ENCODE measurements at places on chromosomes 5 and 9.

GRCh38 chr5:38595132-38595745, 38.8 kb upstream of the LIFR start:
- no peak for DNase-seq

DNA sequence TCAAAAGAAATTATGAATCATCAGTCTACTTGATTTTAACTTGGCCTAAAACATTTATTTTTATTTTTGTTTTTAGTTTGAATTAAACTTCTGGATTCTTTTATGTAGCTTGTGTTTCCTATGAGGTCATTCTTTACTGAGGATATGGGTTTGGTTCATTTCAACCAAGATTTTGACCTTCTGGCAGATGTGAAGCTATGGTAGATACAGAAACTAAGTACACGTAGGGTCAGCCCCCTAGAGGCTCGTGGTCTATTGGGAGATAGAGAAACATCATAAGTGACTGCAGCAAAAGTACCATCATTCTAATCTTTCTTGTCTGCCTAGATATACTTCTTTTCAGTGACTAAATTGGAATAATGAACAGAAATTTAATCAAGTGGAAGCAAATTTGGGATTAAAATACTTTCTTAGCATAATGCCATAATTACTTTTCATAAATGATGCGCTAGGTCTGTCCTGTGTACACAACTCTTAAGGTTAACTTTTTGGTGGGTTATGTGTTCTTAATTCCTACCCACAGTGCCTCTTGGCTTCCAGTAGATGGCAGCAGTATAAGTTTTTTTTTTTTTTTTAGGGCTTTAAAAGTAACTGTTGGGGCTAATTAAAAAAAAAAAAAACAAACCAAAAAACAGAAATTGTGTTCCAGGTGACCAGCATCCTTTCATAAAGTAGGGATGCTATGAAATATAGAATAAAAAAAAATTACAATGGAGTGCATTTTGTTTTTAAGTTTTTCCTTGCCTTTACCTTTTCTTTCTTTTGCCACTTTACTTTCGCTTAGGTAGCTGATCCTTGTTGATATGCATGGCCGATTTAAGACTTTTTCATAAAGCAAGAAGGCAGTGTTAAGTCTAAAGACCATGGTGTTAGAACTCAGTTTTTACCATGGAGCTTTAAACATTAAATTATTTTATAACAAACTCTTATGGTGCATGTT, 49.9 kb downstream of the LRRTM2 start:
- peak; percentile 52 for DNase-seq

- peak; percentile 59 for DNase-seq
Observed at GRCh38 chr5:177458912-177459350, 12.3 kb downstream of the PRR7 start.

GRCh38 chr5:17019324-17019723, 83.2 kb upstream of the MYO10 start:
- no peak for DNase-seq

GRCh38 chr5:113389116-113389515, 45.7 kb downstream of the TSSK1B start:
- no peak for DNase-seq

- DNase-seq, result no peak
Observed at GRCh38 chr5:124343451-124343867, 403.0 kb downstream of the ZNF608 start.

- DNase-seq, result no peak
Observed at GRCh38 chr9:107989544-107989943, 500.0 kb upstream of the KLF4 start.

DNA sequence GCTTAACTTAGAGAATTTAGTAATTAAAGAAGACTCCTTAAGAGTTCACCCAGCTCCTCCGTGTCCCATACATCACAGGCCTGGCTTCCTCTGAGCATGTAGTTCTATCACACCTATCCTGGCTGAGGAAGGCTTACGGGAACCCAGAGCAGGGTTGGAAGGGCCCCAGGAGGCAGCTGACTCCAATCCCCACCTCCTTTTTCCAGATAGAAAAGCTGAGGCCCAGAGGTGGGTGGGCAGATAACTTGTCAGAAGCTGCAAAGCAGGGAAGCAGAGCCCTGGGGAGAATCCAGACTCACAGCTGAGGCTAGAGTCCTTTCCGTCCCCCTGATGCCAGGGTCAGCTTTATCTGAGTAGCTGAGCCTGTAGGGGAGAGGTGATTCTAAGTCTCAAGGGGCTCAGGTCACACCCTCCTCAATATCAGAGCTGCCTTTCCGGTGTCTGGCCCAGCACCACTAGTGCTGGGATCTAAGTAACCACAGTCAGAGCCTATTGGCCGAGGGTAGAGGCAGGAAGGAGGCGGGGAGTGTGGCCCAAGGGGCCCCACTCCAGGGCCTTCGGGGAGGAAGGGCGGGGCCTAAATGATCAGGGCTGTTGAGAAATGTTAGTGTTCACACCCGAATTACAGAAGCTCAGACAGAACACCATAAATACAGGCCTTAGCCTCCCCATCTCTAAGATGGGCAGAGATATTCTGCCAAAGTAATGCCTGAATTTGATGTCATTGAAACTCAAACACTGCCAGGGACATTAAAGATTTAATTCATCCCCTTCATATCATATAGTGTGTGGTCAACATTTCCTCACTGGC, 9.9 kb downstream of the CCDC69 start:
- DNase-seq, result no peak

DNA sequence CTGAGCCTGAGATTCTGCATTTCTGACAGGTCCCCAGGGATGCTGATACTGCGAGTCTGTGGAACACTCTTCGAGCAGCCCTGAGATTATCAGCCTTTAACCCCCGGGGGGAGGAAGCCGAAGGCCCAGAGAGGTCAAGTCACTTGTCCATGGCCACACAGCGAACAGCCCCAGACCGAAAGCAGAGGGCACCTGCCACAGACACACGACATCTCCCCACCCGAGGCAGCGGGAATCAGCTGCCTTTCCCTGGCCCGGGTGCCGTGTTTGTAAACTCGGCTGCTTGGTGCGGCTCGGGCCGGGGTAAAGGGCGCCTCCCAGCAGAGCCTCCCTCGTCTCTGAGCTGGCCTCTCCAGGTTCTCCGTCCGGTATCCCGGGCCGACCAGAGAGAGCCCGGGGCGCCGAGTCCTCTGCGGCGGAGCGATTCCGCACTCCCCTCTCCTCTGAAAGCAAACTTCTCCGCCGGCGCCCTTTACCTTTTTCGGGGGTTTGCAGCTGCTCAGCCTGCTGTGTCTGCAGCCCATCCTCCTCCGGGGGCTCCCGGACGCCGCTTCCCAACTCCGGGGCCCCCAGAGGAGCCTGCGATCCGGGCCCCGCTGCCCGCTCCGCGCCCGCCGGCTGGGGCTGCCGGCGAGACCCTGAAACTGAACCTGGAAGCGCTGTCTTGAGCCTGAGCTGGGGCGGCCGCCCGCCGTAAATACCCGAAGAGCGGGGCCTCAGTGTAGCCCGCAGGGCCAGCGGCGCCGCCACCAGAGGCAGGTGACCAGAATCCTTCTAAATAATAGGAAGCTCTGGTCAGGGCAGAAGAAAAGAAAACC, at the start of gene CCDC69:
TSS of gene CCDC69 (minus strand) at position 646 of the 818 bp plus-strand sequence. CDS start at position 524, 122 bp downstream.
- peak; percentile 80 for DNase-seq

GRCh38 chr5:55917402-55918086, 66.4 kb downstream of the IL31RA start:
- DNase-seq, result no peak

GRCh38 chr5:65825408-65826328, 100.7 kb upstream of the ERBIN start:
- no peak for DNase-seq

- no peak for DNase-seq
Observed at GRCh38 chr9:108671794-108672193, 184.0 kb downstream of the ACTL7B start.

GRCh38 chr5:675871-676698, 17.1 kb downstream of the TPPP start:
- no peak for DNase-seq

DNA sequence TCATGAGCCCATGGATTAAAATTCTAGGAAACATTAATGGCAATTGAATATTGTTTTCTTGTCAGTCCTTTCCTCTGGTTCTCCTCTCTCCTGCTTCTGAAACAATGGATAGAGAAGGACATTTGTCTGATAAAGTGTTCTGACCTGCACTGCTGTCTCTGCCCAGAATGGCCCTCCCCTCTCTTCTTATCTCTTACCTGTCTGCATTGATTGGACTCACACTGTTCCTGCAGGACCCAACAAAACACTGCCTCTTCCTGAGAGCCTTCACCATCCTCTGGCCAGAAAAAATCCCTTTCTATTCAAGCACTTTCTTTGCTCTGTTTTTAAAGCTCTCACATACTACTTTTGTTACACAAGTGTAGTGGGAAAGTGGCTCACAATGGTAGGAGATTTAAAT, 143.8 kb upstream of the DHFR start:
- no peak for DNase-seq

- DNase-seq, result peak; percentile 100
Observed at GRCh38 chr9:114587345-114588202, at the start of gene ATP6V1G1. Gene ATP6V1G1 (plus strand): TSS chr9:114587769. CDS start chr9:114587839, 70 bp downstream.

DNA sequence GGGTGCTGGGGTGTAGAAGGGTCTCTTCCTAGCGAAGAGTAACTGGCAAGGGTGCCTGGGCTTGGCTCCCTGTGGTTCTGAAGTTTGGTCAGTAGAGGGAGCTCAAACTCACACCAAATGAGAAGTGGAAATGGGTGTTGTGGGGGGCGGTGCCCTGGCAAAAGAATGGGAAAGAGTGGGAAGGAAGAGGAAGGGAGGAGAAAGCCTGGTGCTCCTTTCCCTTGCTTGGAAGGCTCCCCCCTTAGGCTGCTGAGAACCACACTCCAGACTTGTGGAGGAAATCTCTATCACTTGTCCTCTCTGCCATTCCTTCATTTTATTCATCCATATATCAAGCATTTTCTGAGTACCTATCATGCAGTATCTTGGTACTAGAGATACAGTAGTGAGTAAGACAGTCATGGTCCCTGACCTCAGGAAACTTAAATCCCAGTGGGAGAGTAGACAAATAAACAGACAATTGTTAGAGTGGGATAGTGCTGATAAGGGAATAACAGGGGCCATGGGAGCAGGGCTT, 13.0 kb downstream of the SLC4A9 start:
- peak; percentile 77 for DNase-seq

GRCh38 chr5:158756871-158757270, 342.8 kb downstream of the EBF1 start:
- DNase-seq, result no peak

GRCh38 chr9:113444736-113445135, 18.8 kb upstream of the RGS3 start:
- no peak for DNase-seq

- DNase-seq, result peak; percentile 83
Observed at GRCh38 chr9:105608721-105609598, 51.0 kb downstream of the FKTN start.

DNA sequence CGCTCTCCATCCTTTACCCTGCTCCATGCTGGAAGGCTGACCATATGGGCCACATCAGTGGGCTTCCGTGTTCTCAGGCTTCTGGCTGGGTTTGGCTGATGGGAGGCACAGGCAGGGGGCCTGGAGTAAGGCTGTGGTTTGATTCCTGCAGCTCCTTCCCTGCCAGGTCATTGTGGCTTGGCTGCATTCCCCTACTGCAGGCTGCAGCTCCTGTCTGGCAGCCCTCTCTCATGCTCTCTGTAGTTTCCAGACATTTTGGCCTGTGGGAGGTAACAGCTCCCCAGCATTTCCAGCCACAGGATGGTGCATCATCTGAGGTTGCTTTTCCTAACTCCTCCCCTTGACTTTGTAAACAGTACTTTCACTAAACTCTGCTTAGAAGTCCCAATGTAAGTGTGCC, 102.0 kb upstream of the PTPN3 start:
- DNase-seq, result no peak

DNA sequence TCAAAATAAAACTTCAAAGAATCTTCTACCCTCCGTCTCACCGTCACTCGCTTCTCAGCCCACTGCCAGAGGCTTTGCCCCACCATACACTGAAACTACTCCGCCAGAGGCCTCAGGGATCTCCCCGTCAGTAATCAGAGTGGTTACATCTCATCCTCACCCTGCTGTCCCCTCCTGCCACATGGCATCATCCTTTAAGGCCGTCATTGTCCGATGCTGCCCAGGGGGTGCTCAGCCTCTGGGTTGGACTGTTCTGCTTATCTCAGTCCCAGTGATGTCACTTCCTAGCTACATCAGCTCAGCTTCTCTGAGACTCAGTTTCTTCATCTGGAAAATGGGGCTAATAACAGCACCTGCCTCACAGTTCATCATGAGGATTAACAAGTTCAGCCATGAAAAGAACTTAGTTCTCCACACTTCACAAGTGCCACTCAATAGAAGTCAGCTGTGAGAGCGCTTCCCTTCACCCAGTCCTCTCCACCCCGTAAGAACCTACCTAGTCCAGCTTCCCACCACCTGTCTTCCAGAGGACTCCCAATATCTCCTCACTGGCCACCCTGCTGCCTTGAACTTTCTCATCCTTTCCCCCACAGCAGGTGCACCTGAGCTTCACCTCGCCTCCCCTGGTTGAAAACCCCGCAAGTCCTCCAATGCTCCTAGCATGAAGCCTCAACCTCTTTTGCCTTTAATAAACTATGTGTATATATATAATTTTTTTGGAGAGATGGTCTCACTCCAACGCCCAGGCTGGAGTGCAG, 2.8 kb upstream of the IL3 start:
- no peak for DNase-seq

- peak; percentile 30 for DNase-seq
Observed at GRCh38 chr5:149358294-149358651, 427 bp downstream of the PCYOX1L start.

DNA sequence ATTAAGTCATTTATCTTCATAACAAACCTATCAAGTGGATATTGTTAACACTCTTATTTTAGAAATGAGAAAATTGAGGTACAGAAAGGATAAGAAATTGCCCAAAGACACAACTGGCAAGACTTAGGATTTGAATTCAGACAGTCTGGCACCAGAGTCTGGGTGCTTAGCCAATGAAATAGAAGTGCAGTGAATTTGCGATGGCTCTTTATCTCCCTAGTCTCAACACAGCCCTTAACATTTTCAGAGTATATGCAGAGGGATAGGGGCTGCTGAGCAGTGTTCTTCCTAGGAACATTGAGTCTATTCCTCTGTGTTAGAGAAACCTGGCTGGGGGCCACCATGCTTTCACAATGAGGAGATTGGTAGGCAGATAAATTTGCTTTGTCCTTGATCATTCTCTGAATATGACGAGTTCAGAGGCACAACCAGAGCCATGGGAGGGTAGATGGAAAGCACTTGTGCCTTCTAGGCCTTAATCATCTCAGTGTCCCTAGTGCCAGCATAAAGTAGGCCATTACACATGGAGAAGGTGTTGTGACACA, 6.1 kb upstream of the FSD1L start:
- no peak for DNase-seq

- no peak for DNase-seq
Observed at GRCh38 chr9:114092336-114092735, 6.8 kb downstream of the KIF12 start.
